ENCODE measurements at places on chromosomes 5 and 9. TPM values are rescaled to one million over a fixed set of nuclear protein-coding genes. Genes with fewer than 3 reads are reported as not detected.

- peak; percentile 84 for DNase-seq
Measured at GRCh38 chr5:173762045-173762444, 126.1 kb upstream of the CPEB4 start.

GRCh38 chr9:132443951-132444607, 34.1 kb downstream of the CFAP77 start:
- no peak for DNase-seq

- DNase-seq: no peak
Measured at GRCh38 chr9:6655036-6655435, 9.5 kb upstream of the GLDC start.

DNA sequence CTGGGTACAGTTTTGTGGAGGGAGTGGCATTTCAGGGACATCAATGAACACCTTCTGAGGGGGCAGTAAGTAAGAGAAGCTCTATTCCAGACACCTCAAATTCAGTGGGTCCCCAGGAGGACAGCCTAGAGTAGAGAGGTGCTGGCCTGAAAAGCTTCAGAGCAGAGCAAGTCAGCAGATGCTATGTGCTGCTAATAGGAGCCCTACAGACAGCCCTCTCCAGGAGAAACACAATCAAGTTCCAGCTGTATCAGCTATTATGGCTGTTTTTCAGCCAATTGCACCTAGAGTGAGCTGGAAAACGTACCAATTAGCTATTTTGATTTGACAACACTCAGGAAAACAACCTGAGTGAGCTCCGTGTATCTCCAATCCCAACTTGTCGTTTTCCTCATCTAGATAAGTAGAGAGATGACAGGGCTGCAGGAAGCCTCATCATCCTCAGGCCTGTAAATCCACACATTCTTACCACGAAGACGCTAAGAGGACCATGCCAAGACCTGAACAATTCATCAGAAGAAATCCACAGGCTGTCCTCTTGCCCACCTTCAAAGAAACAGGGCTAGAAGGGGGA, 104.9 kb downstream of the PIK3R1 start:
- no peak for DNase-seq

GRCh38 chr9:79798450-79798849, 226.7 kb downstream of the TLE4 start:
- DNase-seq: no peak

GRCh38 chr5:108101821-108102220, 280.1 kb downstream of the FBXL17 start:
- no peak for DNase-seq

GRCh38 chr9:6645355-6646292, at the start of gene GLDC:
TSS of gene GLDC (minus strand) at chr9:6645729. CDS start at chr9:6645499, 230 bp downstream.
- peak; percentile 87 for DNase-seq

GRCh38 chr5:177162379-177162778, 28.8 kb downstream of the NSD1 start:
- no peak for DNase-seq

- DNase-seq: no peak
Measured at GRCh38 chr5:116738615-116739261, 164.1 kb upstream of the SEMA6A start.

- DNase-seq: peak; percentile 11
Measured at GRCh38 chr5:127988146-127988760, 95.3 kb upstream of the SLC12A2 start.

DNA sequence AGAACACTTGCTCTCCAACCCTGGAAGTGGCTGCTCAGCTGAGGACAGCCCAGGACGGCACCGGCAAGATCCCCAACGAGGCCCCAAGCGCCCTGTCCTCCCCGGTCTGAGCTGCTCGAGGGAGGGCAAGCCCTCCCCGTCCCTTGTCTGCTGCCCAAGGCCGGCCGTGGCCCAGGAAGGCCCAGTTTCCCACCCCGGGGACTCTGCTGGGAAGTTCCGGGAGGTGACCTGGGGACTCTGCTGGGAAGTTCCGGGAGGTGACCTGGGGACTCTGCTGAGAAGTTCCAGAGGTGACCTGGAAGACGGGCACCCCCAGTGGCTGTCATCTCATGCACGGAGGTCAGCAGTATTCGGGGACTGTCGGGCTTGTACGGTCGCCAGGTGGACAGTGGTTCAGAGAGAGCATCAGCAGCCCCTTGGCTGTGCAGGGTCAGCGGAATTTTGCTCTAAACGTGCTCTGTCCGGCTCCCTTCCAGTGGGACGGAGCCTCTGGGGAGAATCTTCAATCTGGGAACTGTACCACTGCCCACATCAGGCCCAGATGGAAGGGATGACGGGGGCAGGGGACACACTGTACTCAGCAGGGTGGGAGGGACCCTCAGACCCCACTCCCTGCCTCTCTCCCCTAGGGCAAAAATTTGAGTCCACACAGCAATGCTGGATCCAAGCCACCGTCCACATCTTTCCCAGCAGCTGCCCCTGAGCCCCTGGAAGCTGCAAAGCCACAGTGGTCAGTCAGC, 7.2 kb downstream of the NACC2 start:
- DNase-seq: no peak

- no peak for DNase-seq
Measured at GRCh38 chr9:32956606-32957005, 44.8 kb downstream of the APTX start.

GRCh38 chr9:92949266-92949982, 2.1 kb downstream of the FGD3 start:
- no peak for DNase-seq

DNA sequence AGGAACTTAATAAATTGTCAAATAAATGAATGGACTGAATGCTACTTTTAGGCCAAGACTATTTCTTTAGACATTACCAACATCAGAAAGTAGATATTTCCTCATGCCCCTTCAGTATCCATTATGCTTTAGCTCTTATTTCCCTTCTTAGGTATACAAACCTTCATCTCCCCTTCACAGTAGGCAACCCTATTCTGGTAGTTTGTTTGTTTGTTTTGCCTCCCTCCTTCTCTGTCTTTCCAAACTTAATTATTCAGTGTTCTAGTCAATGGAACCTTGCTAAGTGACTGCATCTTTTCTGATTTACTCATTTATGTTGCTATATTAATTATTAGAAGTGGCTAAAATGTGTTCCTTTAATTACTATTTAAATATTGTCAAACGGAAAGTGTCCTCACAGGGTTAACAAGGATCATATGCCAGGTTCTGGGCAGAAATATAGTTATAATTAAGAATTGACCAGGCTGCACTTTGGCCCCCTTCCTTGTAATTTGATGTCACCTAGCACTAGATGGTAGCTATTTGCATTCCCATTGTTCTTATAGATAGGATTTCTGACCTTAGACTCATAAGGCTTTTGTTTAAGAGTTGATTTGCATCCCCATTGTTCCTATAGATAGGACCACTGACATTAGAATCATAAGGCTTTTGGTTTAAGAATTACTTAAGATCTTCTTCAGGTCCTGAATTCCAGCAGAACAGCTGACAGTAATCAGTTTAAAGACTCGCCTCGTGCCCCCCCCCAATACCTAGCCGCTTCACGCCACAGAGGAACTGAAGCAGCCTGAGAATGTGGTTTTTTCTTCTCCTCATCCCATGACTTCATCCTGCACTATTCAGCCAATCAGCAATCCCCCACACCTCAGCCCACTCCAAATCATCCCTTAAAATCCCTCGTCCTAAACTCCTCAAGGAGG, 84.4 kb upstream of the NUDT12 start:
- no peak for DNase-seq

DNA sequence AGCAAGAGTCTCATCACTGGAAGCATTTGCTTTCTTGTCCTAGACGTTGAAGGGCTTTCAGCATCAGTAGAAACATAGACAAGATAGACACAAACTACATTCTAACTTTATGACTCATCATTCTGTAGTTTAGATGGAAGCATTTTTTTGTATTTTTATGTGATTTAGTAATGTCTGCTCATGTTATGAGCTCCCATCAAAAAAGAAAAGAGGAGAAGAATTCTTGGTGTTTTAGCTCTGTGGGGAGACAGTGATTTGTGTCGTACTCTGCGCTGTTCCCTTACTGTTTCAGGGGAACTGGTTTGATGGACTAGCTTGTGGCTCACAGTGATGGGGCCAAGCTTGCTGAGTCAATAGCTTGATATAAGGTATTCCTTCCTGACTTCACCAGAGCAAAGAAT, 159.2 kb upstream of the WWC1 start:
- DNase-seq: no peak

DNA sequence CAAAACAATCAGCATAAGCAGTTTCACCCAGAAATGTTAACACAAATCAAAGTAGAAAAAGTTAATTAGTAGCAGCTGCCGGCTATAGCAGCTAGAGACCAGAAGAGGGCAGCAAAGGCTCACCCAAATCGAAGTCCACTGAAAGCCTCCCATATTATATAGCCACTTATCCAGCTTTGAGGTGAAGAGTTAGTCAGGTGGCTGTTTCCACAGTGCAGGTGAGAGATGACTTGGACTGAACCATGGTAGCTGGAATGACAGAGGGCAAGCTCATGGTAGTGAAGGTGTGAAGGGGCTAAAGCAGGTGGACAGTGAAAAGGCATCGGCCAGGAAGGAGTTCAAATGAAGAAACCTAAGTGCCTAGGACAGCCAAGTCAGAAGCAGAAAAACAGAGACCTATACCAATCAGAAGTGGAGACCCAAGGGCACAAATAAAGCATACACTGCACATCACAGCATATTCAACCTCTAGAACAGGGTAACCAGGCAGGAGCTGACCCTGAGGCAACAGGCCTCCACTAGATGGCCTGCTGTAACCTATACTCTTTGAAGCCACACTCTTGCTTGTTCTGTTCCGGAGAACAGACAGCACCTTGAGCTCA, 7.2 kb upstream of the RNF38 start:
- DNase-seq: peak; percentile 76

GRCh38 chr5:54159153-54159892, 151.1 kb downstream of the ARL15 start:
- no peak for DNase-seq

DNA sequence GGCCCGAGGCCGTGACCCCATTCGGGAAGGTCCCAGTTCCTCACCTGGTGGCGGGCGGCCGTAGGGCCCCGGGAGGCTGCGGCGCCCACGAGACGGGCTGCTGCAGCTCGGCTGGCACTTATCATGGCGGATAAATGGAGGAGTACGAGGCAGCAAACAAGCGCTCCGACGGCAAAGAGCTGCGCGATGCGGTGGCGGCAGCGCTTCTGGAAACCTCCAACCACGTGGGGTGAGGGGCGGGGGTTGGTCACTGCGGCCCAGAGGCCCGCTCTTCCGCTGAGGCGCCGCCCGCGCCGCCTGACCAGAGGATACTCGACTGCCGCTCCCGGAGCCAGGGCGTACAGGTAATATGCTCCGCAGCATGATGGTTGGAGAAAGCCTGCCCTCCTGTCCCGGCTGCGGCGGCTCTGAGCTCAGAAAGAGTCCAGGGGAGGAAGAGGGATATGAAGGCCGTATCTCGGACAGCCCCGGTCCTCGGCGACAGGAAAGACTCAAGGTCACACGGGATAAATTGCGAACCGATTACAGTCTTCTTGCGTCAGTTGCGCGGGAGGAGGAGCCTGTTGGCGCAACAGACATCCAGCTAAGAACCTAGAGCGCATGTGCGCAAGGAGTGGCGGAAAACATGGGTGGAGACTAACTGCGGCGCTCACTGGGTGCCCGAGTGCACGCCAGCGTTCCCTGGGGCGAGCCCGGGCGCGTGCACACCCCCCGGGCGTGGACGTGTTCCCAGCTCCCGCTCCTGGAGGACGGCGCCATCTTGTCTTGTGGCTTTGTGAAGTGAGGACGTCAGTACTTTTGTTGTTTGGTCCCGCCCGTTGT, at the start of gene HSPA9:
HSPA9 (minus strand) TSS at position 208 of the 822 bp plus-strand sequence; CDS start at position 125, 83 bp downstream.
- DNase-seq: peak; percentile 100

GRCh38 chr5:57316798-57317327, 143.0 kb downstream of the GPBP1 start:
- DNase-seq: peak; percentile 63

DNA sequence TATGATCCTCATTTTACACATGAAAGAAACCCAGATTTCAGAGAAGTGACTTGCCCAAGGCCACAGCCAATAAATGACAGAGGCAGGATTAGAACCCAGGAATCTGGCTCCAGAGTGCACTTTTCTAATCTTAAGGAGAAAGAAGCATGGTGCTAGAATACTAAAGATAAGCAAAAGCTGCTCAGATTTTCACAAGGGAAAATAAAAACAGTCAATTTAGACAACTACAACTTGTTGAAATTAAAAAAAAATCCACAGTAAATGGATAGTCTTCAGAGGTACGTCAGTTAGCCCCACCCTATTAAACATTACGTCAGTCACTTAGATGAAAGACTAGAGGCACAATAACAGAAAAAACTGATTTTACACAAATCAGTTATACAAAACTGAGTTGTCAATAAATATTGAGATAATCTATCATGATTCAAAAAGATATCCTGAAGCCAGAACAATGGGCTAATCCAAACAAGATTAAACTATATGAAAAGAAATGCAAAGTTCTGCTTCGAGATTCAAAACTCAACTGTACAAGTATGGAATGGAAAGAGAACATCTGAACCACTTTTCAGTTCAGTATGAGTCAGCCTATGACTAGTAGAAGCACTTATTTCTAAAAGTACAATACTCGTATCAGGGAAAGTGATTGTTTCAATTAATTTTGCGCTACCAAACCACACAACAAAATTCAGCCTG, 9.3 kb downstream of the TMEM245 start:
- DNase-seq: no peak

DNA sequence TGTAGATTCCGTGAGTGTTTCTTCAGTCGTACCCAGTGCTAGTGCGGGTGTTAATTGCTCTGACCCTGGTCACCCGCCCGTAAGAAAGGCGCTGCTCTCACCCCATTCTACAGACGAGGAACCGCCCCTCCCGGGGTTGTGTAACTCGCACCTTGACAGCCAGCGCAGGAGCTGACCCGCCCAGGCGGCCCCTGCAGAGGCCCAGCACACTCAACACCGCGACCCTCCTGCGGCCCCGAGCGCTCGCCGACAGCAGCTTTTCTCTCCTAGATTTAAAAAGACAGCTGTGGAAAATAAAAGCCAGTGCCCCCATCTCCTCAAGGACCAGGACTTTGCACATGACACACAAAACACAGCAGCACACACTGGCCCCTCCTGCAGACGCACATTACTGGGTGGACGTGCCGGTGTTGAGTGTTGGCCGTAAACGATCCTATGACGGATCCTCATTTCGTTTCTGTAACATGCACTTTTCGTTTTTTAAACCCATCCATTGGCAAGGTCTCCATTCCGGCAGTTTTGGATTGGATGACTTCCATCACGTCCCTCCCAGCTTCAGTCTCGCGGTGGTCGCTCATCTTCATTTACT, 22.9 kb downstream of the OR2V2 start:
- peak; percentile 79 for DNase-seq

DNA sequence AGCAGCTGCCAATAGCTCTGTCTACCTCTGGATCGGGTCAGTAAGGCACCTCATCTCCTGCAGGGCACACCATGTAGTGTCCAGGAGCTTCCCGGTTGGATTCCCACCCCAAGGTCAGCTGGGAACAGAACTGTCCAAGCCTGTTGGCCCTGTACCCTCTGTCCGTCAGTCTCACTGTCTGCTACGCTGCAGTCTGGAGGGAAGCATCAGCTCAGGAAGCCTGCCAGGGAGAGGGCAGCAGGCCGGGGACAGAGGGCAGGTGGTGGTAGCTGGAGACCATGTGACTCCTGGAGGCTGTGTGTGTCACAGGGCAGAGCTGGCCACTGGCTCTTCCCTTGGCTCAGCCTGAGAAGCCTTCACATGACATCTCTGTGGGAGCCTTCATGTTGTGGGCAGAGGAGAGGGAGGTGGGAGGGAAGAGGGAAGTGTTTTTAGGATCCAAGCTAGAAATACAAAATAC, 134.5 kb downstream of the SEC61B start:
- no peak for DNase-seq

The GRXCR2 gene
- polyA plus RNA-seq: 0.03 TPM

The SLCO4C1 gene
- 24.9 TPM for polyA plus RNA-seq

The PPIP5K2 gene
- polyA plus RNA-seq: 53.4 TPM

Measured in large intestine (tissue), 12 donors.